Hematopoietic multipotent progenitor cell (in vitro differentiated cells): ENCODE measurements at places on chromosomes 3 and 15. TPM values are rescaled to one million over a fixed set of nuclear protein-coding genes. Genes with fewer than 3 reads are reported as not detected.

CHRD gene
- total RNA-seq: under 0.01 TPM

DNA sequence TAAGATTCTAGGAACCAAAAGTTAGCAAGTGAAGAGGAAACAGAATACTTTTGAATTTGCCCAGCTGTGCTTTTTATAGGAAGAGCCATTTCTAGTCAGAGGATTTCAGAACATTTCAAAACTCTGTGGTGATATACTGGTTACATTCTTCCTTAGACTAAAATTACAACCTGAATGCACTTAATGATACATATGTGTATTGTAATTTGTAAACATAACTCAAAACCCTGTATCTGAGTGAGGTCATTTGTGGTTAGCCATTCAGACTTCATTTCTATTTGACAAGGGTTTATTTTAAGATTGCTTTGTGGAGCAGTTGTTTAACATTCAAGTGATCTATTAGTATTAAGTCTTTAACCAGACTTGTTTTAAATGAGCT lies 59.4 kb upstream of the TRIM71 start:
- DNase-seq: no peak

DNA sequence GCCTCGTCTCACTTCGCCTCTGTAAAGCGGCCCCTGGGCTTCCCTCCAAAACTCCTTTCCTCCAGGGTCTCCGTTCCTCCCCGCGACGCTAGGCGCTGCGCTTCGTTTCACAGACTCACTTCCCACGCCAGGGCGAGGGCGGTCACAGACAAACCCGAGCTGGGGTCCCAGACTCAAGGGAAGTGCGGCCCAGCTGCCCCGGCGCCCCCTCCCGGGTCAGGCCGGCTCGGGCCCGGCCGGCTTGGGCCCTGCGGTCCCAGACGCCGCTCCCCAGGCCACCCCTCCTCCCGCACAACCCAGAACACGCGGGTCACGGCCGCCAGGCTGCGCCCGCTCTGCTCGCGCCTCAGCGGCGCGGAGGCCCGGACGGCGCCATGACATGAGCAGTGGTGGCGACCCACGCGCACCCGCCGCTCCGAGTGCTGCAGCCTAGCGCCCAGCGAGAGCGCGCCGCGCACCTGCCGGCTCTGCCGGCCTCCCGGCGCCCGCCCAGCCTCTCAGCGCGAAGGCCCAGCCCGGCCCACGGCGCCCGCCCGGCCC lies 547 bp downstream of the NUP210 start:
- peak; percentile 57 for DNase-seq

DNA sequence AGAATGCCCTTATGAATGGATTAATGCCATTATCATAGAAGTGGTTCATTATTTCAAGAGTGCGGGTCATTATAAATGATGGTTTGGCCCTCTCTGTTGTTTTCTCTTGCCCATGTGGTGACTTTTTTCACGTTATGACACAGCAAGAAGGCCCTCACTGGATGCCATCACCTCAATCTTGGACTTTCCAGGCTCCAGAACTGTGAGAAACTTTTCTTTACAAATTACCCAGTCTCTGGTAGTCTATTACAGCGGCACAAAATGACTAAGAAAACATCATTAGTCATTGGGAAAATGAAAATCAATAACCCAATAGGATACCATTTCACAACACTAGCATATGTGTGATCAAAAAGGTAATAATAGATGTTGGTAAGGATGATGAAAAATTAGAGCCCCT lies 119.0 kb upstream of the LPP start:
- DNase-seq: no peak

DNA sequence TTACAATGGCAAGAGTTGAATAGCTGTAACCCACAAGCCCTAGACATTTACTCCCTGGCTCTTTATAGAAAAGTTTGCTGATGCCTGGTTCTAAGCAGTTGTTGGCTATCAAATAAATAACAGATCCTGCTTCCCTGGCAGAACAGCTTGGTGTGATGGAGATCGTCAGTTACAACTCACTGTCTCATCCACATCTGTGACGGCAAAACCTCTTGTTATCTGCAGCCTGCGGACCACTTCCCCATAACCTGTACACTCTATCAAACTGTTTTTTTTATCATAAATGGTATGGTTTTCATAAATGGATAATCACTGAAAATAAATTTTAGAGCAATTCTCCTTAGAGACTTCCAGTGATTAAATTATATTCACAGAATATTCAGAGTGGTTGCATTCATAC lies 14.1 kb downstream of the ZDHHC3 start:
- DNase-seq: no peak

DNA sequence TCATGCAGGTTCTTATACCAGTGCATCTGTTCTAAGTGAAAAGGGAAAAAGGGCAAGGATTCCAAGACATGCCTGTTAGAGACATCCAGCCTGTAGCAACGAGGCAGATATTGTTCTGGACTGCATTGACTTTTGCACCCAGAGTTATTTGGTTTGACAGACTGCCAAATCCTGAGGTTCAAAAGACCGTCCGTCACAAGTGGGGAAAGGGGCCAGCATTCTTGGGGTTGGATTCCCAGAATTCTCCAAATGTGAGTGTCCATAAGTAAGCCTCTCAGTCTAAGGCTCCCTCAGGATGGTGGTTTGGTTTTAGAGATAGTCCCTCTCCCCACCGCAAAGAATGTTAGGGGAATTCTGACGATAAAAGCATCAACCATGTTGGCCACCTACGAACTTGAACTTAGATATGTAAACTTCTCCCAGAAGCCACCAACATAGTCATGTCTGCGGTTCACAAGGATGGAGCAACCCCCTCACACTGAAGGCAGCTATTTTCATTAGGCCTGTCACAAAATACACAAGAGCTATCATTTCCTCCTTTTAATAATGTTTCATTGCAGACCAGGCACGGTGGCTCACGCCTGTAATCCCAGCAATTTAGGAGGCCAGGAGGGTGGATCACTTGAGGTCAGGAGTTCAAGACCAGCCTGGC lies 13.6 kb upstream of the LACTB start:
- no peak for DNase-seq

DNA sequence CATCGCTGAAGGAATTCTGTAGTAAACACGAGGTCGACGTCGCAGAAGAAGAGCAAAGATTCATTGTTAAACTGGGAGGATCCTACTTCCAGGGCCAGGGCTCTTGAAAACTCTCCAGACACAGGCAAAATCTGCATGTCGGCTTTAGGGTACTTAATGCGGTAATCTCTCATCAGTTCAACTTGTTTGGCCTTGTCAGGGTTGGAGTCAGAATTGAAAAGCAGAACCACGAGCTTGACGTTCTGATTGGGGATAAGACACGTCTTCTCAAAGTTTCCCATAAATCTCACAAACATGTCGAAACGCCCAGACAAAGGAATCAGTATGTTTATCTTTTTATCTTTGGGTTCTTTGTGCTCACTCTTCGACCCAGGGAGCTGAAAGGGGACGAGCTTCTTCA lies 74.0 kb downstream of the CHSY1 start:
- no peak for DNase-seq

- DNase-seq: no peak
Observed at GRCh38 chr3:43096761-43097160, 9.1 kb downstream of the POMGNT2 start.
